Lung (tissue), 17 donors: ENCODE measurements at places on chromosomes 2 and 18. TPM values are rescaled to one million over a fixed set of nuclear protein-coding genes. Genes with fewer than 3 reads are reported as not detected.
A peak's percentile ranks its signal among the peaks of the same experiment; 100 is the strongest.

- no peak for DNase-seq
Observed at GRCh38 chr2:101064125-101064502, 62.0 kb downstream of the RPL31 start.

DNA sequence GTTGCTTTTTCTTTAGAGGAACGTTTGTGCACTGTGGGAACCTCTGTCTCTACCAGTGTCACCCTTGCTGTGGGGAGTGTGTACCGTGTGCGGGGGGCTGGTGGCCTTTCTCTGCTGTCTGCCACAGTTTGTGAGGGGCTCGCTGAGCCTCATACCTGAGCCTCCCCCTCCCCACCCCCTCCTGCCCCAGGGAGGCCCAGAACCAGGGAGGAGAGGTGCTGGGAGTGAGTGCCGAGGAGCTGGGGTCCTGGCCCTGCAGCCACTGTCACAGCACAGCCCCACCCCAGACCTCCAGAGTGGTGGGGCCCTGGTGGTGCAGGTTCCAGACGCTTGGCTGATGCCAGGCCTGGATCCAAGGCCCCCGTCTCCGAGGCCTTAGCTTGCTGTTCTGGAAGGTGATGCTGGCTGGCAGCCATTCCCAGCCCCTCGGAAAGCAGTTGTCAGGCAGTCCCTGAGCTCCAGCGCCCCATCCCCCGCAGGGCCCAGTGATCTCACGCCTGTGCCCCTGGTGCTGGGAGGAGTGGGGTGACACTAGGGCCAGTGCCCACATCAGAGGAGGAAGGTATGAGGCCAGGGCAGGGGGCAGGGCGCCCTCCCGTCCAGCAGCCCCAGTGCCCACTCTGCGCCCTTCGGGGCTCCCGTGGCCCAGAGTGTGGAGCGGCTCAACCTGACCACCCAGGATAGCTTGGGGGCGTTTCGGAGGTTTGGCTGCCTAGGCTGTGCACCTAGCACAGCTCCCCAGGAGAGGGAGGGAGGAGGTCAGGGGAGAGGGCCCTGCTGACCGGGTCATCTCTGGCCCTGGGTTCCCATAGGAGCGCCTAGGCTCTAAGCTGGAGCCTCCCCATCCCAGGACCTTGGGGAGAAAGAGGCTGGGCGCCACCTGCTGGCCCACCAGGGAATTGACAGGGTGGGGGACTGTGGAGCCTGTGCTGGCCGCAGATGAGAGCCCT, 53.0 kb upstream of the ALPP start:
- peak; percentile 58 for DNase-seq

DNA sequence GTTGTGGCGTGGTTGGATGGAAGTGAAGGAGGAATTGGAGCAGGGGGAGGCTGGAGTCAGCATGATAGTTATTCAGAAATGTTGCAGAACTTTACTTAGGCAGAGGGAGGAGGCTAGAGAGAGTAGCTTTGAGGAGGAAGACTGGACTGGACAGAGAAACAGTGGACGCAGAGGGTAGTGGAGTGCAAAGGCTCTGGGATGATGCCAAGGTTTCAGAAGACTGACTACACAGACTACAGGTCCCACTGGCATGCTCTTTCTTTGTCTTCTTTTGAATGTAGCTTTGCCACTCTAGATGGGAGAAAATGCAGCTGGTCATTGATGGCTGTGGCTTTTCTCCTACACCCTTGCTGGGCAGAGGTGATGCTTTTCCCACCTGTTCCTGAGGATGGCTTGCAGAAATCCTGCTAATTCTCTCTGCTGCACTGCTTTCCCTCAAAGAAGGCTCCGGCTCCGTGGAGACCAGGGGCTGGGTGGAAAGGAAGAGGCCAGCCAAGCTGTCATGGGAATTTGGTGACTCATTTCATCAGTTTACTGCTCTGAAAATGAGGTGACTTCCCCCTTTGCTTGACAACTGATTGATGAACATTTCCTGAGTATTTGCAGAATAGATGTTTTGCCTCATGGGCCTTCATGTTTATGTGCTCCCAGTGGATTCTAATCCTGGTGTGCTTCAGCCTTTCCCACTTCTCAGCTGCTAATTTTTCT, 42.4 kb downstream of the MEIS1 start:
- DNase-seq, result peak; percentile 68

The CD302 gene
- total RNA-seq, result 41.9 TPM

DNA sequence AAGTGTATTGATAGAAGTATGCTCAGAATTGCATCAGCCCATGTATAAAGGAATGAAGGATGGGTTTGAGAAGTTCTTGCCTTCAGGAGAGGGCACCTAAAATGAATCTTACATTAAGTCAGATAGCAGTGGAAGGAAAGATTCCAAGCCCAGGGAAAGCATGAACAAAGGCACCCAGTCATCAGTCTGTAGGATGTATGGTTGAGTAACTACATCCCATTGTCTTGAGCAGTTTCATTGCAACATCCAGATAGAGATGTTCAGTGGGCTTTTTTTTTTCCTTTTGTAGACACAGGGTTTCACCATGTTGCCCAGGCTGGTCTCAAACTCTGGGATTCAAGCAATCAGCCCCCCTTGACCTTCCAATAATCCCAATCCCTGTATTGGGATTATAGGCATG, 80.7 kb downstream of the ARHGAP28 start:
- no peak for DNase-seq

DNA sequence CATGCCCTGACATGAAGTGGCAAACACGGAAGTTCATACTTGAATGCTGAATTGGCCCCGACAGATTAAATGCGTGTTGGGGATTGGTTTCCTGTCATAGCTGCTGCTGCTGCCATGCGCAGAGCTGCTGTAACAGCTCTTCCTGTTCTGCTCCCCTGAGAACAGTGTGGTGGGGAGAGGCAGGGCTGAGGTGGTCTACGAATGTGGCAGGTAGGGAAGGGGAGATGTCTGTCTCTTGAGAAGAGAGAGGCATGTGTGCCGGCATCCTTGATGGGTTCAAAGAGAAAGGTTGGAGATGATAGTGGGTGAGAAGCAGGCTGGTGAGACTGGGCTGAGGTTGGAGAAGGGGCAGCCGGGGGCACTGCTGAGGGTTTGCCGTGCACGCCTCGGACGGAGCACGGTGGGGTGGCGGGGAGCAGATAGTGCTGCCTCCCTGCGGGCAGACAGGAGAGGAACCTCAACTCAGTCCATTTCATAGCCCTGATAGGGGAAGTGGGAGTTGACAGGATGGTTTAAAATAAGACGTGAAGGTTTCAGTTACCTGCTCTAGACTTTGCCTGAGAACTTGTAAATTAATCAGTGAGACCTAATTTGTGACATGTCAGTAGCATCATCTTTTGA, 46.1 kb downstream of the TMEM185B start:
- no peak for DNase-seq

DNA sequence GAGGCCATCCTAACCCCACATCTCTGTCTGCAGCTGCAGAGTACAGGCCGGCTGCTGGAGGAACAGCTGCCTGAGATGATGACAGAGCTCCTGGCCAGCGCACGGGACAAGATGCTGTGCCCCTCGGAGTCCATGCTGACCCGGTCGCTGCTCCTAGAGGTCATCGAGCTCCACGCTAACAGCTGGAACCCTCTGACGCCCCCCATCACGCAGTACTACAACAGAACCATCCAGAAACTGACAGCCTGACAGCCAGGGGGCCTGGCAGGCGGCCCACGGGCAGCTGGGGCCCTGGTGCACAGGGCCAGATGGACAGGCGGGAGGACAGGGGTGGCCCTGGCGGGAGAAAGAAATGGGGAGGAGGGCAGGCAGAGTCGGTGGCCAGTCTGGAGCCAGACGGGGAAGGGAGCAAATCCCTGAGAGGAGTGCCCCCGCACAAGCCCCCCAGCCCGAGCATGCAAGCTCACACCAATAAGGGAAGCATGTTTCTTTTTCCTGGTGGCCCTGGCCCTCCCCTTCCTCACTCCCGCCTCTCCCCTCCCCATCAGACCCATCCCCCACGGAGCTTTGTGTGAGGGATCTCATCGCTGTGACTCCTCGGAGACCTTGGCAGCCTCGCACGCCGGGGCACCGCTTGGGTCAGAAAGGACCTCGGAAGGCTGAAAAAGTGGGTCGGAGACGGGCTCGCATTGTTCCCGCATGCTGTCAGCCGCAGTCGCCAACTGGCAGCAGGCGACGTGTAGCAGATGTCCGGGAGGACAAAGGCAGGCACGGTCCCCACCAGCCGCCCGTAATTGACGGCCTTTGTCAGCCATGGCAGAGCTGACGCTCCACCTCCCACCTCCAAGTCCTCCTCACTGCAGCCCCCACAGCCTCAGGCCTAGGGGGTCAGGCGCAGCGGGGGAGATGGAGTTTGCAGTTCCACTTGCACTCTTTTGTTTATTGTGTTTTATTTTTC, 91.2 kb downstream of the SMAD7 start:
- peak; percentile 95 for DNase-seq

The ZNF396 gene
- 6.7 TPM for total RNA-seq

DNA sequence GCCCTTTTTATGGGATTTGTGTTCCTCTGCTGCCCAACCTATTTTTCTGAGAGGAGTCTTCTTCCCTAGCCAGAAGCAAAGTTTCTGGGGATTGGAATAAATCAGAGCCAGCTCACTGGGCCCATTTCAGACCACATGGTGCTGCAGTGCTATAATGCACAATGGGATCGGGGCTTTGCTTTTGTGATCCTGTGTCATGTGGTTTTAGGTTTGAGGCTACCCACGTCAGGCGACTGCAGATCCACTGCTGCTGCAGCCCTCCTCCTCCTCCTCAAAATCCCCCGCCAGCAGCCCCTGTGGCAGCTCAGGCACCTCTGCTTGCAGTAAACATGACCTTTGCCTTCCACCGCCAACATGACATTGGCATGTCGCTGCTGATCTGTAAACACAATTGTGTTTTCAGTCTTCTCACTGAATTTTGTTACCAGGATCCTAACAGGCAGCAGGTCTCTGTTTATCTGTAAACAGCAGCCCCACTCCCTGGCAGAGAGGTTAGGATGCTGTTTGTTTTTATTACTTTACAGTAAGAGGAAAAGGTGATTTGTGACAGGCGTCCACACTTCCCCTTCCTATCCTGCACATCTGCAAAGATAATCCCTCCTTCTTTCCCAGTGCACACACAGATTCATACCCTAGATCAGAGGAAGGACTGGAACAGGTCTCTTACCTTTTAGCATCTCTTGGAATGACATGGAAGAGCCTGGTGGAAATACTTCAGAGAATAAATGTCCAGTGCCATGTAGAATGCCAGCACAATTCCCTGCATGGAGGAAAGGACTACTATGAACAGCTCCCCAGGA, 130.8 kb downstream of the FOXI3 start:
- DNase-seq, result no peak

DNA sequence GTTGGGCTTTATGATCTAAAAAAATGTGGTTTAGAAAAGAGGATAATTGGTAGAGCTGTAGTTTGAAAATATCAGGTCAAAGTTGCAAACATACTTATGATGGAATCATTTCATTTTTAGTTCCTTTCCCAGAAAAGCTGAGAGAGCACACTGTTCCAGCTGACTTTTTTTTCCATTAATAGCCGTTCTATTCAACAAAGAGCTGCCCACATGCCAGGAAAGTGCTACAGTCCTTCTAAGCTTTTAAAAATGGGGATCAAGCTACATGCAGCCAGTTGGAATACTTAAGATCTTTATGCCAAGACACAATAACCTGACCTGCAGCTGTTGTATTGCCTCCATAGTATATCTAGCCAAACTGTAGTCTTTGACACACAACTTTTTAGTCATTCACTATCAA, 111.5 kb downstream of the GALNT3 start:
- DNase-seq, result peak; percentile 31

The NTSR2 gene
- not detected for total RNA-seq

GRCh38 chr2:67065046-67065445, 332.1 kb upstream of the ETAA1 start:
- DNase-seq, result no peak

DNA sequence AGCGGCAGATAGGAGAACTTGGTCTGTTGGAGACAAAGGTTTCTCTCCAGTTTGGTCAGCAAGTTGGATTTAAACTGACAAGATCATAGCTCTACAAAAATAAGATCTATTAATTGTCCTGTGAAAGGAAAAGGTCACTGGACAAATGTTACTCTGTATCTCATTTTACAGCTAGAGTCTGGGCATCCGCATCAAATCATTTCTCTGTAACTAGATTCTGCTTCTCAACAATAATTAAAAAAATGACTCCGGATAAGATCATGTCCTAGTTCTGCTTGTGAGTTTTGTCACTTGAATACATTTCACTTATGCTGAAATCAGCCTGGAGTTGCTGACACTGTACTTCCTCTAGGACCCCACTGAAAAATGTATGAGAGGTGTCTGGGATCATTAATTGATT, 310.8 kb downstream of the ALK start:
- no peak for DNase-seq

The TNFRSF11A gene
- 4.3 TPM for total RNA-seq

GRCh38 chr2:113224647-113225236, 51.0 kb downstream of the PSD4 start:
- DNase-seq, result no peak

DNA sequence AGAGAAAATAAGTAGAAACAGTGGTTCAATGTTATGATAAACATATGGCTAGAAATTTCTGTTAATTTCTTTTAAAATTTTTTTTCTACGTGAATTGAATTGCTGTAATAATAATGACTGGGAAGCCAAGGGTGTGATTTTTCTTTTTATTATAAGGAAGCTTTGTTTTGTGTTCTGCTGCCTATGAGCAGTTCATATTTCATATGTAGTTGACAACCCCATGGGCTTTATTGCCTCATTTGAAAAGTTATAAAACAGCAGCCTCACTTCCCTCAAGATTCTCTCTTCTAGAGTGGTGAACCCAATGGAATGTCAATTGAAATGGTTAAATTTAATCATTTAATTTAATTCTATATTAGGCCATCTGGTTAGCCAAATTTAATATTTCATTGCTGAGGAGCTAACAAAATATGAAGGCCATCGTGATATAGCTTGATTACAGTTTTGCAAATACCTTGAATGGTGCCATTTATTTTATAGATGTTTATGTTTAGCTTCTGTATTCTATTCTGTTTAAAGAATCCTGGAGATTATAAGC, 72.6 kb upstream of the DOCK10 start:
- no peak for DNase-seq

The IL36A gene
- total RNA-seq, result not detected

- DNase-seq, result no peak
Observed at GRCh38 chr18:31970617-31971016, 27.7 kb upstream of the TRAPPC8 start.

The VWC2L gene
- total RNA-seq, result 0.57 TPM

The INPP1 gene
- total RNA-seq, result 26.7 TPM

GRCh38 chr2:240217431-240218301, 77.2 kb upstream of the OTOS start:
- peak; percentile 11 for DNase-seq

DNA sequence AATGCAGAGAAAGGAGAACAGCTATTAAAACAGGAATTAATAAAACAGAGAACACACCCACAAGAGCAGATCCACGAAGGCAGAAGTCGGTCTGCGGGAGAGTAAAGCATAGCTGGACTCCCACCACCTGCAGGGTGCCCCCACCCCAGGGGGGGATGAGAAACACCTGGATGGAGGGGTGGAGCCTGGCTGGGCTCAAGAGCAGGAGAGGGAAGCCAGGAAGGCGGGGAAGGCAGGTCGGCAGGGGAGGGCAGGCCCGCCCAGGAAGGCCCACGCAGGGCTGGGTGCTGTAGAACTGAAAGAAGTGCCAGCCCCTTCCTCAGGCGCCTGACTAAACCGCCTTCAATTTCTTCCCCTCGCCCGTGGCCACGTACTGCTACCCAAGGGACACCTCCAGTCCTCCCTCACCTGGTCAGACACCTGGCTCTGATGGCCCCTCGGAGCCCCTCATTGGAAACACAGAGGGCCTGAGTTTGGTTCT, 175.4 kb downstream of the HDAC4 start:
- no peak for DNase-seq

The ATP6V1C2 gene
- total RNA-seq, result 2.5 TPM

- no peak for DNase-seq
Observed at GRCh38 chr18:77359561-77360314, 110.1 kb downstream of the GALR1 start.

The SKOR2 gene
- not detected for total RNA-seq

GRCh38 chr2:69926849-69927515, 12.1 kb downstream of the MXD1 start:
- no peak for DNase-seq
